ENCODE measurements at places on chromosomes 3 and 15.

DNA sequence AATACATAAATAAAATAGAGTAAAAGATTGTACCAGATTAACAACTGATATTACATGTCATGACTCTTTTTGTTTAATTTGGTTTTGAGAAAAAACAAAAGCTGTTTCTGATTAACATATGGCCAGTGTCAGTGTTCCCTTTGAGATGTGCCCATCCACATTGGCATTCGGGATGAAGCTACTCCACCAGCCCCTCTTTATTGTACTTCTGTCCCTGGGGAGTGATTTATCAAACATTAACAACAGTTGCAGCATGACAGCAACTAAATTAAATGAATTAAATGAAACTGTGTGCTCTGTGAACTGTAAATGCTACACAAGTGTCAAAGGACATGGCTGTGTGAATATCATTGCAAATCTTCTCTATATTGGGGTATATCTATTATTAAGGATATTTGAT lies 25.9 kb upstream of the MTMR10 start:
- no peak for DNase-seq

- no peak for DNase-seq
These were observed 31.7 kb upstream of the NR2C2 start for GRCh38 chr3:14915636-14916222.

GRCh38 chr3:149368674-149369497 lies 8.6 kb downstream of the TM4SF1 start:
- no peak for DNase-seq

DNA sequence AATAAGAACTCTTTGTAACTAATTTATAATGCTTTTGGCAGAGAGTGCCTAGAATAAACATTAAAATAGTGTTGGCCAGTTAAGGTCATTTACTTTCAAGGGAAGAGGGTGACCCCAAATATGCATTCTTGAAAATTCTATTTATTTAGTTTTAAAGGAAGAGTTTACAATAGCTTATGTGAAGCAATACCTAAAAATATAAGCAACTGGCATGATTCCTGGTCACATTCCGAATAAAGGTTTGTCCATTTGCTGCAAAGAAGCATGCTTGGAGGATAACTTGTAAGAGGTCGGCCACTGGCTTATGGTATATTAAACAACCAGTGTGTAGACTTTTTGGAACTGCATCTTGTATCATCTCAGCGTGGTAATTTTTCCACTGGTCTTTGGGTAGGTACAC lies 10.2 kb downstream of the MITF start:
- DNase-seq, result no peak

DNA sequence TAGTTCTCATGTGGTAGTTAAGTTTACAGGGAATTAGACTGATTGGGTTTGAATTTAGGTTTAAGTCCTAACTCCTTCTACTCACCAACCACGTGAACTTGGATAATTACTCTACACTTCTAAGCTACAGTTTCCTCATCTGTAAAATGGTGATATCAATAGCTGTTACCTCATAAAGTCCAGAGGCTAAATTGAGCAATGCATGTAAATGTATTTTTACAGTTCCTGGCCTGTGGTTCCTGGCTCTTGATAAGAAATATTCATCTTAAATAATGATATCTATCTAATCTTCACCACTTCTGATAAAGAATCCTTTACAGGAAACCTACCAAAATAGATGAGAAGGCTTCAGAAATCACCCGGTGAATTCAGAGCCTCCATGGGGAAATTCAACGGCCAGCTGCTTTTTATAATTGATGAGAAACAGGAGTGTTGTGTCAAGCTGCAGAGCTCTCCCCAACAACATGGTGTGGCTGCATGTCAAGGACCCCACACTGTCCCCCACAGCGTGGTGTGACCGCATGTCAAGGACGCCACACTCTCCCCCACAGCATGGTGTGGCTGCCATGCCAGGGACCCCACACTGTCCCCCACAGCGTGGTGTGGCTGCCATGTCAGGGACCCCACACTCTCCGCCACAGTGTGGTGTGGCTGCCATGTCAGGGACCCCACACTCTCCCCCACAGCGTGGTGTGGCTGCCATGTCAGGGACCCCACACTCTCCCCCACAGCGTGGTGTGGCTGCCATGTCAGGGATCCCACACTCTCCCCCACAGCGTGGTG lies 80.8 kb upstream of the PEX5L start:
- no peak for DNase-seq

- no peak for DNase-seq
These were observed 16.4 kb upstream of the LDHAL6B start for GRCh38 chr15:59190291-59190690.

DNA sequence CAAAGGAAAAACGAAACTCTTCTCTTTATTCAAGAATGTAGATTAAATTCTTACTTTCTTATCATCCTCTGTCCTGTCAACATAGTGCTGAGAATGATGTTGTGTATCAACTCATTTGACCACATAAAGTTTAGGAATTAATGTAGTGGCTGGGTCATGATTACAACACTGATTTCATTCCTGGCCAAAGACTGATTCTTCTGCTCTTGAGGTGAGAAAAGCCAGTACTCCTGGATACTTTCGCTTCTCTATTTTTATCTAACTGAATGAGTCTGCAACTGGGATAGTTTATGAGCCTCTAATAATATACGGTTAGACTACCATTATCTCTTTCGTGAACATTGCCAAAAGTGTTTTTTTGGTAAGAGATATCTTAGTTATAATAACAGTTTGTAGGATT lies 173.0 kb downstream of the LPP start:
- DNase-seq, result no peak

DNA sequence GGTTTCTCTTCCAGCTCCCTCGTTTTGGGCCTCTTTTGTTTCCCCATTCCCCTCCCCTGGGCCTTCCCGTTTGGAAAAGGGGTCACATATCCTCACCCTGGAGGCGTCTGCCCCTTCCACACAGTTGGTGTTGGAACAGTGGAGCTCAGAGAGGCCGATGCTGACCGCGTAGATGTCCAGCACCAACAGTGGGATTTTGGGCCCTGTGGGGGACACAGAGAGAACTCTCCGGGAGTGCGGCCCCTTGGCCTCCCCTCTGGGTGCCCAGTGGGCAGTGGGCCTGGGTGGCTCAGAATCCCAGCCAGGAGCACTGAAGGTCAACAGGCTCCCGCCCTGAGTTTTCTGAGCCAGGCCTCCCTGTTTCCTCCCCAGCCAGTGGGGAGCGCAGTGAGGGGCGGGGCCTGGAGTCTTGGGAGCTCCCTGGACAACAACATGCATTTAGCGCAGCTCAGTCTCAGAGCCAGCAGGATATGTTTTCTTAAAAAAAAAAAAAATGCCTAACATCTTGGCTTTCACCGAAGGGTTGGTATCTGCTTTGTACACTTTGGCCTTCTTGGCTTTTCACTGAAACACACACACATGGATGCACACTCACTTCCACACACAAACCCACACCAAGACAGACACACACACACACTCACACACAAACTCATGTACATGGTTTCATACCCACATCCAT lies 670 bp upstream of the ISLR start:
- no peak for DNase-seq

- DNase-seq, result no peak
These were observed 456.0 kb downstream of the CNTN4 start for GRCh38 chr3:2554656-2555055.

DNA sequence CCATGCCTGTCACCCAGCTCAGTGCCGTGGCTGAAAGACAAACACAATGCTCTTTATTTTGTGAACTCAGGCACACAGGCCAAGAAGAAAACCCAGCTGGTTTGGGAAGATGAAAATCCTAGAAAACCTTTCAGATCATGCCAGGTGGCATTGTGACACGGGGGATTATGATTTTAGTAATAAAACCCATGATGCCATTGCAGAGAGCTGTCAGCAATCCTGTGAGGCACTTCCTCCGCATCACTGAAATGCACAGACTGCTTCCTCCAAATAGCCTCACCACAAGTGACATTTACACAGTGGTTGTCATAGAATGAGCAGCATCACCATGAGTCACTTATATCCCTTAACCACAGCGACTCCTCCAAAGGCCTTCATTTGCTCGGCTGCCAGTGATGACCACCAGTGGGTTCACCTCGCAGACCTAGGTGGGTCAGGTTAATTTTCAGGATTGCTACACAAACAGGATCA lies 22.7 kb downstream of the ABHD6 start:
- DNase-seq, result no peak

DNA sequence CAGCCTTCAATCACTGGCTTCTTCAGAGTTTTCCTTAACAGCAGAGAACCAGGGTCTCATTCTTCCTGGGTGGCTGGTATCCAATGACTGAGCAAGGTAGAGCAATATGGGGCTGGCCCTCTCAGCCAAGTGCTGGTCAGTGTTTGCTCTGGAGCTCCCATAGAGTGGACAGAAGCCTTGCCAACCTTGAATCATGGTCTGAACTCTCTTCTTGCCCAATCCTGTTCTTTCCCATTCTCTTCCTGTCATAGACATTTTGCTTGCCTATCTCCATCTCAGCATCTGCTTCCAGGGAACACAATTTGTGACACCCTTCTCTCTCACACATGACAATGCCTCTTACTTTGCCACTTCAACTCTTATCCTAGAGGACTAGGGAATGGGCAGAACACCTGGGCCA lies 245.6 kb upstream of the PEX5L start:
- no peak for DNase-seq

DNA sequence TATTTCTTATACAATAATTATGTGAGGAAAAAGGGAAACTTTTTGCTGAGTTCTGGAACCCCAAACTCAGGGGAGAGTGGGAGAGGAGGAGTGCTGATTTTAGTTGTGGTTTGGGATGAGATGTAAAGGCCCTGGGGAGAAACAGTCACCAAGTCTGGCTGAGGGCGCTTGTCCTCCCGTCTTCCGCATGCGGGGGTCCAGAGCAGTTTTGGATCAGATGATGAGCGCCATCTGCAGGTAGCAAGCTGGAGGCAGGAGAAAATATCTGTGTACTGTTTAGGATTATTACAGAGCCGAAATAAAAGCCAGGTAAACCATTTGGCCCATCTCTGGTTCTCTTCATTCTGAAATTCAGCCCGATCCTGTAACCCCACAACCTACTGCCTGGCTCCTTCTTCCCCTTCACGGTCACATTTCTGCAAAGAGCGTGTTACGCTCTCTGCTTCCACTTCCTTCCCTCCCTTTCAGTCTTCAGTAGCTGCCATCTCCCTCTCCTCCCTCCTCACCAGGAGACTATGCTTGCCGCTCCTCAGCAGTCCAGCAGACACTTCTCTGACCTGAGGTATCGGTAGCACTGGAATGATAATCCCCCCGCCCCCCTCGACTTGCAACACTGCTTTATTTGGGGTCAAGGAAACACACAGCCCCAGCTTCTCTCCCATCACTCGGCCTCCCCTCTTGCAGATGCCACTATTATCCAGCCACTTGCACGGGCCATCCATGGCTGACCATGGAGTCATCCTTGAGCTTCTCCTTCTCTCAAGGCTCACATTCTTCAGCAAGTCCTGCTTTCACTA lies 1.4 kb upstream of the PARP14 start:
- peak; percentile 68 for DNase-seq

DNA sequence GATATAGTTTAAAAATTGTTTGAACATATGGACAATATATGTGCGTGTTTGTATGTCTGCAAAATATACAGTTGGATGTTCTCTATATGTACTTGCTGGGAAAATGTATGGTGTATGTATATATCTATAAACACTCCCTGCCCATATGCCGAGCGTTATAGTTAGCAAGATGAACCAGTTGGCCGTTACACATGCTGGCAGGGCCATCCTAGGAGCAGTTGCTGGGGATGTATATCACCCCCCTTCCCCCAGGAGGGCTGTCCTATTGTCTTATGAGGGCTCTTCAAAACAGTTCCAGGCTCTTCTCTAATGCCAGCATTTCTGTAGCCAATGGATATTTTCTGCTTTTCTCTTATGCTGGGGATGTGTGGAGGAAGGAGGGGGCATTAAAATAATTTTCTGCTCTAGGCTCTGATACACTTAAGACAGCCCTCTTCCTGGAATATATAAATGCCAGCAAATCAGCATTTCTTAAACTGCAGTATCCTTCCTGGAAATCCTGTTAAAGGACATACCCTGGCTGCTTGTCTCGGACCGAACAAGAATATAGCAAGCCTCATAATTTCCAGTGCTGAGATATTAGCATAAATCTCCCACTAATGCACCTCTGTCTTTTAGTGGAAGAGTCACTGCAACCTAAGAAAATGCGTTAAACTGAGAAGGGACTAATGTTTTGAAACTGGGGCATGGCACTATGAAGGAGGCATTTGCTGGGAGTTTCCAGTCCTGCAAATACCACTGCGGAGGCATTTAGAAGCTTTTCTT lies 134.4 kb downstream of the MDFIC2 start:
- DNase-seq, result no peak

DNA sequence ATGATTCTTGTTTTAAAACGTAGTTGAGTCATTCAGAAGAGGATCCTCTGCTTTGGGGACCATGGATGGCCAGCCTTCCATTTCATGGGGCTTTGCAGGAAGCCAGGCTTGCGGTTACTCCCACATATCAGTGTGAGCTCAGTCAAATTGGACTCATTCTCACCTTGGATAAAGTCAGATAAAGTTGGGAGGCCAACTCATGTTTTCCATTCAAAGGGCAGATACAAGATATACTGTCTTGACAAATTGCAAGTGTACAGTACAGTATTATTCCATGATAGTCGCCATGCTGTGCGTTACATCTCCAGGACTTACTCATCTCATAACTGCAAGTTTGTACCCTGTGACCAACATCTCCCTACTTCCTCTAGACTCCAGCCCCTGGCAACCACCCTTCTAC lies 25.5 kb upstream of the B3GNT5 start:
- no peak for DNase-seq

DNA sequence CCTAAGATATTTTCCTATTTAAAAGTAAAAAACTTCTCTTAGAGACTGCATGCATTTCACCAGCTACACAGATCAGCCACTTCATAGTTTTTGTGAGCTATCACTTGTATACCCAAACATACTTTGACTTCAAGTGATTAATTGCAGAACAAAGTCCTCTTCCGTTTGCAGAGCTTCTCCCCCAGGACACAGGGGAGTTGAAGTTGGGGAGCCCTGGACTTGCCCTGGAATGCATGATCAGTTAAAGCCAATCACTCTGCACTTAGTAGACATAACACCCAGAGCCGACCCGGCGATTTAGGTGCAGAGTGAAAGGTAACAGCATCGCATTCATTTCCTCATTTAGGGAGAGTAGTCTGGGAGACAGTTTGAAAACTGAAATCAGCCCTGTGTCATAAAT lies 70.1 kb downstream of the GREM1 start:
- DNase-seq, result no peak

DNA sequence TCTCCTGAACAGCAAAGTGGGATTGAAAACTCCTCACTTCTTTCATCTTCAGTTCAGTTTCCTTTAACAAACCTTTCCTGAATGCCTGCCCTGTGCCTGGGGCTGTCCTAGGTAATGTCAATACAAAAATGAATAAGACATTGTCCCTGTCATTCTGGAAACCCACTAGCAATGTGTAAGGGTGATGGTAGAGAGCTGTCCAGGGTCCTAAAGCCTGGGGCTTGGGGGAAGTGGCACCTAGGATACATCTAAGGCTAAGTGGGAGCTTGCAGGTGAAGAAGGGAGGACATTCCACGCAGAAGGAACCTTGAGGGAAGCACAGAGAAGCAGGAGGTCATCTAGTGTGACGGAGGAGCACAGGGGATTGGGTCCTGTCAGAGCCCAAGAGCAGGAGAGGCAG lies 212.7 kb upstream of the PPP2R3A start:
- DNase-seq, result no peak

GRCh38 chr3:196287090-196287439 lies 461 bp downstream of the PCYT1A start:
- no peak for DNase-seq

GRCh38 chr3:86047161-86047560 lies 943.8 kb downstream of the VGLL3 start:
- no peak for DNase-seq
